RWPE2 (cell line): ENCODE measurements at places on chromosomes 3 and 15.

- DNase-seq: no peak
These were observed 4.4 kb downstream of the GXYLT2 start for GRCh38 chr3:72892081-72892775.

GRCh38 chr15:35043373-35044095 is 41.6 kb downstream of the NANOGP8 start:
- no peak for DNase-seq

- no peak for DNase-seq
These were observed 363.4 kb downstream of the GAP43 start for GRCh38 chr3:115986555-115987207.

GRCh38 chr3:123766193-123767008 is 117.7 kb downstream of the MYLK start:
- DNase-seq: no peak

- DNase-seq: no peak
These were observed 505.0 kb upstream of the THBS1 start for GRCh38 chr15:39075756-39076341.

- no peak for DNase-seq
These were observed 6.9 kb downstream of the MAN2A2 start for GRCh38 chr15:90909976-90910375.

GRCh38 chr15:35471024-35471423 is 74.9 kb downstream of the DPH6 start:
- no peak for DNase-seq

GRCh38 chr15:34594361-34594760 is 10.9 kb upstream of the GOLGA8B start:
- no peak for DNase-seq

DNA sequence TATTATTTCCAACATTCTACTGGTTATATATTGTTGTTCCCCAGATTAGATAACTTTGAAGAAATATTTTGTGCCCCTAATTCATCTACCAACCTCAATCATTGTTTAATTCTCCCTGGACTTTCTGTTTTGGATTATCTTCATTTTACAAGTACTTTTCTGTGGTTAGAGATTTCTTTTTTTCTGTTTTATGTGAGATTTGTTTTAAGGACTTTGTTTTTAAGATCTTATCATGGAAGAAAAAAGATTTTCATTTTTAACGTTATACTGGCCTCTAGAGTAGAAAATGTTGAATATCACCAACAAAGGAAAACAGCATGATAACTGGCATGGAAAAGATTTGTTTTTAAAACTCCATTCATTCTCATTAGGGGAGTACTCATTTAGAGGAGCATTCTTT is 210.9 kb upstream of the KCNMB2 start:
- DNase-seq: no peak

GRCh38 chr15:88702983-88703382 is 64.2 kb downstream of the ISG20 start:
- DNase-seq: peak; percentile 21

DNA sequence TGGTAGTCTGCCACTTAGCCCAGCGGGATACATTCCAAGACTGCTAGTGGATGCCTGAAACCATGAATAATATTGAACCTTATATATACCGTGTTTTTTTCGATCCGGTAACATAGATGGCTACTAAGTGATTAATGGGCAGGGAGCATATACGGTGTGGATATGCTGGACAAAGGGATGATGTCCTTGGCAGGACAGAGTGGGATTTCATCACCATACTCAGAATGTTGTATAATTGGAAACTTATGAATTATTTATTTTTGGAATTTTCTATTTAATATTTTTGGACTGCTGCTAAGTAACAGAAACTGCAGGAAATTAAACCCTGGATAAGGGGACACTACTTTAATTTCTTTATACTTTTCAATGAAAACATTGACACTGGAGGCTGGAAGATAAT is 53.2 kb downstream of the ASTE1 start:
- DNase-seq: no peak

GRCh38 chr3:97949743-97950142 is 22.5 kb downstream of the RIOX2 start:
- DNase-seq: no peak

DNA sequence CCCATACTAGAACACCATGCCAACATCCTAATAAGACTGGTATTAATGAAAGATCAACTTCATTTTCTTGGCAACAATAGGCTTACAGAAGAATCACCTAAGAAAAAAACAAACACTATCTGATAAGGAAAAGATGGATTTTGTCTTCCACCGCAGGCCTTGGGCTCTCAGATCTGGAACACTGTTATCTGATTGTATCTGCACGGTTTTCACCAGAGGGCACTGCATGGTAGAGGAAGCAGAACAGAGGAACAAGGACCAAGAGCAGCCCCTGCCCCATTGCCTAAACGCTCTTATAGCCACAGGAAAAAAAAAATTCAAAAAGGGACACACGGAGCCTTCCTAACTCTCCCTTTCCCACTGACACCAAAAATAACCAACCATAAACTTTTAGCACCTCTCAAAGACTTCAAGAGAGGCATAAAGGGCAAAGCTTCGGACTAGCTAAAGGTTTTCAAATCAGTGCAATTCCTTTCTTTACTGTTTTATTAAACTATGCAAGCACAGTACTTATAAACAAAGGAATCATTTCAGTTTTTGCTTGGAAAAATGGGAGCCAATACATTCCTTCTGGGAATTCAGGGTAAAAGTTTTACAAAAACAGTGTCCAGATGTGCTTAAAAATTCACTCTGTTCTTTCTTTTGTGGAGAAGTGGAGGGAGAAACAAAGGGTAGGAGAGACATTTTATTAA is 23.3 kb downstream of the IL17RD start:
- no peak for DNase-seq

- DNase-seq: no peak
These were observed 138.5 kb downstream of the ARPP21 start for GRCh38 chr3:35777563-35778554.

- DNase-seq: no peak
These were observed 69.1 kb downstream of the FGF7 start for GRCh38 chr15:49492151-49492550.

DNA sequence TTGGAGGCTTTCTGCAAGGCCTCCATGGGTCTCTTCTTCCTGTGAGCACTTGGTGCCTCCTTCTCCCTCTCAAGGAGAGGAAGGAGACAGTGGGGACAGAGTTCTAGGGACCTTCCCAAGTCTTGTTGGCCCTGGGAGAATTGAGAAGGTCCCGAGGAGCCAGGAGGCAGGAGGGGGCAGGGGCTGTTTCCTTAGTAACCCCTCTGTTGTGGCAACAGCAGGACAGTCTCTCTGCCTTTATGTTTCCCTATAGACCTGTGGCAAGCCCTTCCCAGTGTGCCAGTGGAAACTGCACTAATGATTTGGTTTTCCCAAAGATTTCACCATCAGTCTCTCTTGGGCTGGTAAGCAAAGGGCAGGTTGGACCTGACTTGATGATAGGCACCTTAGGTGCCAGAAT is 87.8 kb upstream of the GALNT15 start:
- DNase-seq: no peak

DNA sequence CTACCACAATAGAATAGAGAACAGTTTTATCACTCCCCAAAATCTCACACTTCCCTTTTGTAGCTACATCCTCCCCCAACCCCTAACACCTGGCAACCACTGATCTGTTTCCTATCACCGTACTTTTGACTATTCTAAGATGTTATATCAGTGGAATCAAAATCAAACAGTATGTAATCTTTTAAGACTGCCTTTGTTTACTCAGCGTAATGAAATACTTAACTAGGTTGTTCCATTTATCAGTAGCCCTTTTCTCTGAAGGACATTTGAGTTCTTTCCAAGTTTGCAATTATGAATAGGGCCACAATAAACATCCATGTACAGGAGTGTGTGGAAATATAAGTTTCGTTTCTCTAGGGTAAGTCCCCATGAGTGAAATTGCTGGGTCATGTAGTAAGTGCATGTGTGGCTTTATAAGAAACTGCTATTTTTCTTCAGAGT is 372.3 kb downstream of the SV2B start:
- no peak for DNase-seq

DNA sequence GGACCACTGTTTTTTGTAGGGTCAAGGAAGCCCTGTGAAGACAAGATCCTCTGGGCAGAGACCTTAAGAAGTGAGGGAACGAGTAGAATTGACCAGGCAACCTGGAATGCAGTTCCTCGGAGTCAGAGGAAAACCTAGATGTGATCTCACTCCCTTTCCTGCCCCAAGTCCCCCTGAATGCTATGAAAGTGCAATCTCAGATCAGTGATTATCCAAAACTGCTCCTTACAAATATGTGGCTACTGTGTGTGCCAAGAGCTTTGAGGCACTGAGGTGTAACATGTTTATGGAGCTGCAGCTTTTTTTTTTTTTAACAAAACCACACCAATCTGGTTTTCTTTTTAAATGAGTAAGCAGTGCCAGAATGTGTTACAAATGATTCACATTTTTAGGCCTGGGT is 35.8 kb downstream of the THSD4 start:
- no peak for DNase-seq

GRCh38 chr15:101183931-101184305 is 67.9 kb downstream of the CHSY1 start:
- DNase-seq: no peak

DNA sequence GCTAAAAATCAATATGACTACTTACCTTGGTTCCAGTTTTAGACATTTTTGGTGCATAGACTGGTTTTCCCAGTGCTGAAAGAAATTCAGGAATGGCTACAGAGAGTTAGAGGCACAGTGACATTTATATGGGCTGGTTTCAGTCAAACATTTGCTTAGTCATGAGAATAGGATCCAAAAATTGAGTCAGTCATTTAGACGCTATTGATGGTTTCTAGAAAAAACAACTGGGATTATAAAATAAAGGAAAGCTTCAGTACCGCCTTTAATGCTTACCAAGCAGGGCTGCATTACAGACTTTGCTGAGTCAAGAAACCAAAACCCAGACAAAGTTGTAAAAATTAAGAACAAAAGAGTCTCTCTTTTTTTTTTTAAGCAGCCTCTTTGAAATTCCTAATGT is at the start of gene CRYGS:
Gene CRYGS, minus strand, starts transcription at position 100 of the 400 bp plus-strand sequence. Its CDS starts 54 bp downstream, at position 46.
- DNase-seq: no peak

GRCh38 chr3:152511904-152512303 is 243.2 kb downstream of the MBNL1 start:
- DNase-seq: no peak

- peak; percentile 29 for DNase-seq
These were observed 85.6 kb upstream of the RASGRF1 start for GRCh38 chr15:79176151-79176550.

DNA sequence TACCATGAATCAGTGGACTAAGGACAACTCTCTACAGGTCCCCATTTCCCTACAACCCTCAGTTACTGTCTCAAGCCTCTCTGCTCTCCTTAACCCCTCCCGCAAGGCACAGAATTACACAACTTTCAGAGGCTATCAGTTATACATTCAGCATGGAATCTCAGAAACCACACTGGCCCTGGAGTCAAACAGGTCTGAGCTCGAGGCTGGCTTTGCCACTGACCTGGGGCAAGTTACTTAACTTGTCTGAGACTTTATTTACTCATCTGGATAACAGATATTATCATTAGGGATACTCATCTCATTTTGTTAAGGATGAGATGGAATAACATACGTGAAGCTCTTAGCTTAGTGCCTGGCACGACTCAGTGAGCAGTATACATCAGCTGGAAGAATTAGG is 95.2 kb downstream of the WDR76 start:
- no peak for DNase-seq

DNA sequence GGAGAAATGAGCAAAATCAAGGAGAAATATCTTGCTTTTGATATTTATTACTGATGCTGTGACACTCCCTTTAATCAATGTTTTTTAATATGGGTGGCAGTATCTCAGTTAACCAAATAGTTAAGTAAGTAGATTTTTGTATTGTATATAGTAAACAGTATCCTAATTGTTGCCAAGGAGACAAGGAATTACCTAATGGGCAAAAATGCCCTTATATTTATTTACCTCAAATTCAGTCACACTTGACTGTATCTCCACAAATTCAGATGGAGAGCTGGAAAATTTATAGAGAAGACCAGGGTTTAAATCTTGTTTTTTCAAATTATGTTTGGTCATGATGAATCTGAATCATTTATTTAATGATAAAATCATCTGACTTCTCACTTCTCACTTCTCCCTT is 3.6 kb upstream of the CHD2 start:
- DNase-seq: no peak

DNA sequence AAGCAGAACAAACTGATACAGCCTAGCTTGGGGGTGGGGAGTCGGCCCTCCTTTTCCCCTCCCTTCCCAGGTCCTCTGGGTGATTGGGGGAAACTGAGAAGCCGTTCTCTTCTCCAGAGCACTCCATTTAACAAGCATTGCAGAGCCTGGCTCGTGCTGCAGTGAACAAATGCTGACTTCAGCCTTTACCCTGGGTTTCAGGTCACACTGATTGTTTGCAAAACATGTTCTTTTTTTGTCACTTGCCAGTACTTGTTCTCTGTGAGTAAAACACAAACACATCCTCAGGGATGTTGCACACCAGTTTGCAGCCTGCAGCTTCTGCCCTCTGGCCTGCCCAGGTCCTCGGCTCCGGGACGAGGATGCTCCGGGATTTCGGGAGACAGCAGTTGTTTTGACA is 132.8 kb downstream of the PGPEP1L start:
- no peak for DNase-seq

DNA sequence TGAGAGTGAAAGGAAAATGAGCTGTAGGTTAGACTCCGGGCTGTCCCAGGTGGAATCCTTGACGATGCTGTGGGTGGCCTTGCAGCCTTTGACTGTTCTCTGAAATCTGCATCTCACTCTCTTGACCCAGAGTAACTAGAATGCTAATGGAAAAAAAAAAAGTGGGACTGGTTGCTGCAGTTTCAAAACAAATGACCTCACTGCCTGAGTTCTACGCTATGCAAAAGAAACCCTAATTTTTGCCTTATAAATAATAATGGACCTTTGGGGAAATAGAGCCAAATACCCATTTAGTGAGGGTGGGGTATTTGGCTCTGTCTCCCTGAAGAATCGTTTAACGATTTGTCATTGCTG is 309.7 kb upstream of the C2CD4B start:
- no peak for DNase-seq

DNA sequence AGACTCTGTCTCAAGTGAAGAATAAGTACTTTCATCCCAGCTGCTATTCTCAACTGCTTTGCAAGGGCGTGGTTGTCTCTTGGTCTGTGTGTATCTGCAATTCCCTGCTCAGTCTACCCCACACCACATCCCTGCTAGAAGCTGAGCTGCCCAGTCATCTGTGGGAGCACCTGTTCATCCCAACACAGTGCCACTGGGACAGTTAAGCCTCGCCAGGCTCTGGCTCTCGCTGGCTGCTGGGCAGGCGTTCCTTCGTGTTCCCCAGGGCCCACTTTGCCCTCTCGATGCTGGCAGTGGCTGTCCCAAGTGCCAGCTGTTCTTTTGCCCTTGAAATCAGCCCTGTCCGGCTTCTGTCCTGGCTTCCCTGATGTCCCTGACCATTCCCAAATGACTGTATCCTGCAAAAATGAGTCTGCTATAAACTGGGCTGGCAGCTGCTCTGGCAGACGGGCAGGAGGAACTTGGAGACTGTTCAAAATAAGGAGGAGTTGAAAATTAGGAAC is 91.6 kb upstream of the KLHL25 start:
- no peak for DNase-seq

GRCh38 chr15:49137861-49138260 is 17.5 kb downstream of the COPS2 start:
- DNase-seq: no peak

- DNase-seq: no peak
These were observed 690.4 kb upstream of the NAALADL2 start for GRCh38 chr3:174168538-174169254.
